ENCODE measurements at places on chromosomes 16 and 17.

DNA sequence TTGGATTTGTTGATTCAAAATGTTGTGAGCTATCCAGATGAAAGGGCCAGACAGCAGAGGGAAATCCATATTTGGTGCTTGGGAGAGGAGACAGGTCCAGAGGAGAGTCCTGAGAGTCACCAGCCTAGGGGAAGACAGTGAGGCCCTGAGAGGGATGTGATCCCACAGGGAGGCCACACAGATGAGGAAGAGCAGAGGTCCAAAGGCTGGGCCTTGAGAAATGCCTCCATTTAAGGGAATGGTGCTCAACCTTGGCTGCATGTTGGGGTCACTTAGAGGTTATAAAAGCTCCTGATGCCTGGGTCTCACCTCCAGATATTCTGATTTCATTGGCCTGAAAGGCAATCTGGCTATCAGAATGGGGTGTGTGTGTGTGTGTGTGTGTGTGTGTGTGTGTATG is 194.9 kb downstream of the UTP18 start:
- DNase-seq, result no peak

GRCh38 chr17:50562242-50563091 is 2.0 kb downstream of the CACNA1G start:
- DNase-seq, result no peak

DNA sequence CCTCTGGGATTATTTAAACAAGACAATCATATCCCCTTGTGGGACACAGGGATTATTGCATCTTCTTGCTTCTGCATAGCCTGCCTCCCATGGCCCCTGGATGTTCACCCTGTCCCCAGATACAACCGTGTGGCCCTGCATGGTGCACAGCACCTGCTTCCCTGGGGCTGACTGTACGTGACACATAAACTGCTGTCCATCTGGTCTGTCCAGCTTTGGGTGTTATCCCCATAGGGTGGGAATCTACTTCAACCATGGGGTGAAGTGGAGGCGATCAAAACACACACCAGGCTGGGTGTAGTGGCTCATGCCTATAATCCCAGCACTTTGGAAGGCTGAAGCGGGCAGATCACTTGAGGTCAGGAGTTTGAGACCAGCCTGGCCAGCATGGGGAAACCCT is 138.8 kb downstream of the XYLT1 start:
- no peak for DNase-seq

GRCh38 chr17:32259586-32259985 is 6.0 kb upstream of the RHBDL3 start:
- DNase-seq, result peak; percentile 75

- DNase-seq, result no peak
Observed at GRCh38 chr16:72027669-72028378, 19.3 kb downstream of the DHODH start.

- DNase-seq, result no peak
Observed at GRCh38 chr16:30914830-30915229, 8.5 kb upstream of the FBXL19 start.

GRCh38 chr16:23055481-23055880 is 93.8 kb downstream of the USP31 start:
- no peak for DNase-seq

GRCh38 chr16:19715566-19715965 is 2.5 kb downstream of the KNOP1 start:
- no peak for DNase-seq

DNA sequence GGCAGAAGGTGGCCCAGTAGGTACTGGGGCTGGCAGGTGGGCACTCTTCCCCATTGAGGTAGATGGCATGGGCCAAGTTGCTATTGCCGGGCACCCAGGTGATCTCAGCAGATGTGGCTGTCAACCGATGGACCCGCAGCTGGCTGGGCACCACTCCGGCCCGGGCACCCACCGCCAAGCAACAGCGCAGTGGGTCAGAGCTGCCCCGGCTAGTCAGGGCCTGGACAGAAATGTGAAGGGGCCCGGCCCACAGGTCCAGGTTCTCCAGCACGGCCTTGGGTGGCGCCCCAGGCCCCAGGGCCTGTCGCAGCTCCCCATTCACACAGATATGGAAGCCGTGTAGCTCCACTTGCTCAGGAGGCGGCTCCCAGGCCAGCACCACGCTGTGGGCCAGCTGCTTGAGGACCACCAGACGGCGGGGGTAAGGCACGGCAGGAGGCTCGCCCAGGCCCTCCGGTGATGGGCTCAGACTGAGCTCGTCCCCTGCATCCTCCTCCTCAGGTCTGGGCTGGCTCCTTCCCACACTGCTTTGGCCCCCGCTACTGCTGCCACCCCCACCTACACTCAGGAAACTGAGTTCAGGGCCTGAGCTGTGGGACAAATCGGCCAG is 16.5 kb downstream of the TSPOAP1 start:
- DNase-seq, result no peak

DNA sequence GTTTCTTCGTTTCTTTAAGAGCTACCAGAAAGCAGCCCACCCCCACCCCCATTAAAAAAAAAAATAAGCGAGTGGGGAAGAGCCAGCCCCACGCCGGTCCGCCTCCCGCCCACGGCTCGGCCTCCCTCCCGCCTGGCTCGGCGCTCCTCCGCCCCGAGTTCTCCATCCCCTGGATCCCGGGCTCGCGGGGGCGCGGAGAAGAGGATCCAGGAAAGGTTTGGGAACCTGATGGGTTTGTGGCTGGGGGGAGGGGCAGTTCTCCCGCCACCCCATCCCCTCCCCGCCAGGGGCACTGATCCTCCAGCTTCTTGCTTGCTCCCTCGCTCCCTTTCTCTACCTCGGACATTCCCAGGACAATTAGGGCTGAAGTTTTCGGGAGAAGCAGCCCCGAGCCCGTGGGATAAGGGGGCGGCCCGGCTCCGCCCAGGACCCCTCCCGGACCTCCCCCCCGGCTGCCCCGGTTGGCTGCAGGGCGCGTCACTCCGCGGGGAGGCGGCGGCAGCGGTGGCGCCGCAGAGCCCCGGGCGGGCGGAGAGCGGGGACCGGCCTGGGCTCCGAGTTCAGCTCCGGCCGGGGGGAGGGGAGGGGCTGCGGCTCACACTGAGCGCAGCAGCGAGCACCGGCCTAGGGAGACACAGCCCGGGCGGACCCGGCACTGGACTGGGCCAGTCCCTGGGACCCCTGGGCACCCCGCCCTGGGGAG is 1.0 kb upstream of the SALL1 start:
- peak; percentile 91 for DNase-seq

GRCh38 chr16:85750146-85750826 is 610 bp downstream of the C16orf74 start:
- DNase-seq, result peak; percentile 74

DNA sequence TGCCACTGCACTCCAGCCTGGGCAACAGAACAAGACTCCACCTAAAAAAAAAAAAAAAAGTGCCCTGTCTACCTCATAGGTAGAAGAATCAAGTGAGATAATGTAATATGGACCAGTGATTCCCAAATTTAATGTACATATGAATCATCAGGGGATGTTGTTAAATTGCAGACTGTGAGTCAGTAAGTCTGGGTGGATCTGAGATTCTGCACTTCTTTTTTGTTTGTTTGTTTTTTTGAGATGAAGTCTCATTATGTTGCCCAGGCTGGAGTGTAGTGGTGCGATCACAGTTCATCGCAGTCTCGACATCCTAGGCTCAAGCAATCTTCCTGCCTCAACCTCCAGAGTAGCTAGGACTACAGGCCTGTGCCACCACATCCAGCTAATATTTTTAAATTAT is 31.6 kb downstream of the HOXB1 start:
- DNase-seq, result peak; percentile 51

DNA sequence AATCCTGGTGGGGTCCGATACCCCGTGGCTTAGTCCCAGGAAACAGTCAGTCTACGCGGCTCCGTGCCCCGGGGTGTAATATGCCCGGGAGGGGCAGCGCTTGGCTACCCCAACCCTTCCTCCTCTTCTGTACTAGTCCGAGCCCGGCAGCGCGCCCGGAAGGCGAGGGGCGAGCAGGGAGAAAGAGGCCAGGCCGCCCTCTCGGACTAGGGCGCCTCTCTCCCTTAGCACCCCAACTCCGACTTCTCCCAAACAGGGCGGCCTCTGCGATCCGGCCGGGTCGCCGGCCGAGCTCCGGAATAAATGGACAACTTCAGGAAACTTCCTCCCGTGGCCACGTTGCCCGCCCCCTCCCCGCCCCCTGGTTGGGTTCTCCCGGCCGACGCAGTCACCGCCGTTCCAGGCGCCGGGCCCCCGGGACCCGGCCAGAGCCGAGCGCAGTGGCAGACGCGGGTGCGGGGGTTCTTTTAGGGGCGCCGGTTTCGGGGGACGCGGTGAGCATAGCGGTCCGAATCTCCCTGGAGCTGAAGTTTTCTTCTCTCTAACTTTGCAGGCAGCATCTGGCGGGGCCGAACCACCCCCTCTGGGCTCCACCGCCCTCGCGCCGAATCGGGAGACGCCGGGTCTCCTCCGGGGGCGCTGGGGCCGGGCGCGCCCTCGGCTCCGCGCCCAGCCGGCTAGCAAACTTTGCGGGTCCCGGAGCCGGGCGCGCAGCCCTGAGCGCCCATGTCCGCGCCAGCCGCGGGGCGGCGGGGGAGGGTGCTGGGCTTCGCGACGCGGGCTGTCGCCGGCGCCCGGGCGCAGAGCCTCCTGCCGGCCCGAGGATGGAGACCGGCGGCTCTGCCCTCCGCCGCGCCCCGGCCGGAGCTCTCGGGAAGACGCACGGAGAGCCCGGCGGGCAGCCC is at the start of gene SDK2:
Gene SDK2, minus strand, starts transcription at position 301 of the 905 bp plus-strand sequence. CDS start 357 bp downstream, outside the sequence.
- no peak for DNase-seq

DNA sequence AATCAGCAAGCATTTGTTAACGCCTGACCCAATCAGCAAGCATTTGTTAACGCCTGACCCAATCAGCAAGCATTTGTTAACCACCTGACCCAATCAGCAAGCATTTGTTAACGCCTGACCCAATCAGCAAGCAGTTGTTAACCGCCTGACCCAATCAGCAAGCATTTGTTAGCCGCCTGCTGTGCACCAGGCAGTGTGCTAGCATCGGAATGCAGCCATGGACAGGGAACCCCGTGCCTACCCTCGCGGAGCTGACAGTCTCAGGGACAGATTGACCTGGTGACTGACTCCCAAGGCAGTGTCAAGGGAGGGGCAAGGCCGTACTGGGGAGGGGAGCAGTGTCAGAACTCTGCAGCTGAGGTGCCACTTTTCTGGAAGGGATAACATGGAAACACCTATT is 66.9 kb downstream of the ABR start:
- no peak for DNase-seq
